ENCODE measurements at places on chromosomes 16 and 17. TPM values are rescaled to one million over a fixed set of nuclear protein-coding genes. Genes with fewer than 3 reads are reported as not detected.

The NPIPB6 gene
- 3.3 TPM for total RNA-seq

The ESRP2 gene
- 0.60 TPM for total RNA-seq

DNA sequence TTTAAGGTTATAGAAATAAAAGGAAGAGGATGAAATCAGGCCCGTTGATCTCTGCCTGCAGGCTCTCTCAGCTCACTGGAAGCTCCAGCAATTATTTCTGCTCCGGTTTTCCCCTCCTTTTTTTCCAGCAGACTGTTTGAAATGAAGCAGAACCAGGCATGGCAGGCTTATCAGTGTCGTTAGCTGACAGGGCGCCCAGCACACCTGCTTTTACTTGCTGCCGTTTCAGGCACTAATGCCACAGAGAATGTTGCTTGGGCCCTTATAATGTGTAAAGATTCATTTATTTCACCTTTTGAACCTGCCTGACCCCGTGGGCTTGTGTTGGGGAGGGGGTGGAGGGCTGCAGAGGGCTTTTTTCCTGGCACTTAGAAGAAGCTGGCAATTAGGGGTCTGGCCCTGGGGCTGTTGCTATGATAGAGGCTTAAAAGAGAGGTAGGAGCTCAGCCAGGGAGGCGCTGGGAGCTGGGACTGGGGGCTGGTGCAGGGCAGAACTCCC is 108.1 kb downstream of the IRX3 start:
- H3K4me1 ChIP-seq, result no peaks in the 10 kb centered on the region
- H3K27ac ChIP-seq, result no peak overlapping the region
- DNase-seq, result no peak
- H3K36me3 ChIP-seq, result no peaks in the 10 kb centered on the region

- DNase-seq, result no peak
- no peak overlapping the region for H3K4me3 ChIP-seq
- H3K36me3 ChIP-seq, result peaks cover 18% of the 10 kb centered on the region
- no peaks in the 10 kb centered on the region for H3K27me3 ChIP-seq
- no peaks in the 10 kb centered on the region for H3K4me1 ChIP-seq
- no peak overlapping the region for H3K27ac ChIP-seq
Observed at GRCh38 chr16:70493802-70494201, 29.6 kb downstream of the COG4 start.

The SECTM1 gene
- 15.8 TPM for total RNA-seq

The MYH8 gene
- not detected for total RNA-seq

The MYO15A gene
- 3.1 TPM for total RNA-seq

The PMFBP1 gene
- 1.0 TPM for total RNA-seq

The GJD3 gene
- 1.8 TPM for total RNA-seq

DNA sequence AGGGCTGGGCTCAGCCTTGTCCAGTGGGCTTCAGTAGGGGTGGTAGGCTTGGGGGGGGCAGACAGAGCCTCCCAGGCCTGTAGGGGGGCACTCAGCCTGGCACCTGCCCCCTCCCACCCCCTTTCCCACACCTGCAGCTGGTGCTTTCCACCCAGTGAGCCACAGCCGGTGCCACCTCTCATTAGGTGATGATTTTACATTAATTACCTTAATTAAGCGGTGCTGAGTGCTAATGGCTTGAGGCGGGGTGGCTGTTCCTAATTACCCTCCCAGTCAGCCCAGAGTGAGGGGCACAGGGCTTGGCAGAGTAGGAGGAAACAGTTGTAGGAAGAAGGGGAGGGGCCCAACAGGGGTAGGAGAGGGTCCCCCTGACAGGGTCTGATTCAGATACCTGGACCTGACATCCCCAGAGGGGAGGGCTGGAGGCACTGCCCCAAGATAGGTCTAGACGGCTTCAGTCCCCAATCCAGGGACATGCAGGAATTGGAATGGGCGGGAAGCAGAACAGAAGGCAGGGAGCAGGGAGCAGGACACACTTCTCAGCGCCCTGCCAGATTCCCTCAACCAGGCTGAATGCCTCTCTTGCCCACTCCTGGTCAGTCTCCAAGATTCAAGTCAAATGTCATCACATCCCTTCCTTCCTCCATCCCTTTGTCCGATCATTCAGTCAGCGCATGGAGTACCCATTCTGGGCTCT is 26.5 kb upstream of the PHF12 start:
- H3K36me3 ChIP-seq, result no peaks in the 10 kb centered on the region
- no peaks in the 10 kb centered on the region for H3K4me1 ChIP-seq
- no peak for DNase-seq
- H3K27me3 ChIP-seq, result no peaks in the 10 kb centered on the region
- H3K4me3 ChIP-seq, result no peak overlapping the region
- H3K27ac ChIP-seq, result no peak overlapping the region

The SLFN12L gene
- 6.3 TPM for total RNA-seq

GRCh38 chr16:14475370-14476139 is 154.5 kb downstream of the PARN start:
- no peaks in the 10 kb centered on the region for H3K4me1 ChIP-seq
- no peak overlapping the region for H3K27ac ChIP-seq
- no peaks in the 10 kb centered on the region for H3K27me3 ChIP-seq
- no peak overlapping the region for H3K4me3 ChIP-seq

DNA sequence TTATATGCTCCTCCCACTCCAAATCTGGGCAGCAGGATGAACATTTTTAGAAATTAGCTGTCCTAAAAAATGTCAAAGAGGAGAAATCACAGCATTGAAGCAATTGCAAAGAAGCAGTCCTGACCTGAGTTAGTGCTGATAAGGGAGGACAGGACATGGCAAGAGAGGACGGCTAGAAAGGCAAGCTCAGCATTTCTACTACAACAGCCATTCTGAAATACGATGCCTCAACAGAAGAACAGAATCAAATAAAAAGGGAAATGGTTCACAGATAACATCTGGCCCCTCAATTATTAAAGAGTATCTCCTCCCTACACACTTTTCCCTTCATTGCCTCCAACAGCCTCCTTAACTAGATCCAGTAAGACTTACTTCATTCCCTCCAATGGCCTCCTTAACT is 18.3 kb downstream of the VPS53 start:
- H3K4me1 ChIP-seq, result no peaks in the 10 kb centered on the region
- H3K27me3 ChIP-seq, result no peaks in the 10 kb centered on the region
- H3K27ac ChIP-seq, result no peak overlapping the region
- DNase-seq, result no peak

GRCh38 chr17:47843391-47843730 is 2.3 kb upstream of the SCRN2 start:
- no peaks in the 10 kb centered on the region for H3K4me1 ChIP-seq
- no peaks in the 10 kb centered on the region for H3K36me3 ChIP-seq
- no peak for DNase-seq
- no peak overlapping the region for H3K27ac ChIP-seq

DNA sequence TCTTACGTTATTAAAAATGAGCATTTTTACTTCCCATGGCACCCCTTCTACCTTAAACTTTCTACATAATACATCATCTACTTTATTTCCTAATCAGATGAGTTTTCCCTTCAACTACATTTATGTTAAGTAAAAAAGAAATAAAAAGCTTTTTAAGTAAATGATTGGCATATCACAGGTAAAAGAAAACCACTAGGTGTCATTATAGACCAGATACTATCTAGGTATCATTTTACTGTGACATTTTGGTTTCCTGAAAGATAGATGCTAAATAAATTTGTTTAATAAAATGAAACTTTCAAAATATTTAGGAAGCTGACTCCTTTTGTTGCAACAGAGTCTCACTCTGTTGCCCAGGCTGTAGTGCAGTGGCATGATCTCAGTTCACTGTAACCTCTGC is 3.8 kb upstream of the CMTM1 start:
- H3K36me3 ChIP-seq, result no peaks in the 10 kb centered on the region
- H3K4me3 ChIP-seq, result no peak overlapping the region
- H3K4me1 ChIP-seq, result no peaks in the 10 kb centered on the region
- no peak for DNase-seq
- no peak overlapping the region for H3K27ac ChIP-seq
- no peaks in the 10 kb centered on the region for H3K27me3 ChIP-seq

The AGRP gene
- total RNA-seq, result not detected

The KRT23 gene
- 0.39 TPM for total RNA-seq

DNA sequence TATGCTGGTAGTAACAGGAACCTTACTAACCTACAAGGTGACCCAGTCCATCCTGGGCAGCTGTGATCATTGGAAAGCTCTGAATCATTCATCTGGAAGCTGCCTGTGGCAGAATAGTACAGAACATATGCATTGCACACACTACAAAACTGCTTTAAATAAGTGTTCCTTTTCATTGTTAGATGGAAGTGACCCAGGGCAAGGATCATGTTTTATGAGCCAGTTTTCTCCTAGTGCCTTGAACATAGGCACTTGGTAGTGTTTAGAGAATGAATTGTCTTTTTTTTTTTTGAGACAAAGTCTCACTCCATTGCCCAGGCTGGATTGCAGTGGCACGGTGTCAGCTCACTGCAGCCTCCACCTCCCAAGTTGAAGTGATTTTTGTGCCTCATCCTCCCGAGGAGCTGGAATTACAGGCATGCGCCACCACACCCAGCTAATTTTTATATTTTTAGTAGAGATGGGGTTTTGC is 55.4 kb downstream of the TENT4B start:
- no peaks in the 10 kb centered on the region for H3K36me3 ChIP-seq
- DNase-seq, result no peak
- H3K27me3 ChIP-seq, result no peaks in the 10 kb centered on the region
- no peak overlapping the region for H3K4me3 ChIP-seq
- H3K4me1 ChIP-seq, result peaks cover 3% of the 10 kb centered on the region

Measured in aorta (tissue), 5 donors.